ENCODE measurements at places on chromosomes 11 and 22. TPM values are rescaled to one million over a fixed set of nuclear protein-coding genes. Genes with fewer than 3 reads are reported as not detected.

ZNF215 gene
- total RNA-seq = 2.3 TPM

MRGPRF gene
- total RNA-seq = not detected

RFPL1 gene
- total RNA-seq = 0.15 TPM

ACRV1 gene
- not detected for total RNA-seq

BEST1 gene
- total RNA-seq = not detected

CCDC134 gene
- total RNA-seq = 16.4 TPM

CRYBB2 gene
- not detected for total RNA-seq

OSBP2 gene
- 4.1 TPM for total RNA-seq

PTPMT1 gene
- total RNA-seq = 38.0 TPM

POTEH gene
- total RNA-seq = not detected

IGF2 gene
- total RNA-seq = 0.32 TPM

CD248 gene
- 0.32 TPM for total RNA-seq

CXCR5 gene
- 0.51 TPM for total RNA-seq

GSTT2B gene
- 0.44 TPM for total RNA-seq

TMEM258 gene
- 173 TPM for total RNA-seq

OR52N4 gene
- 1.1 TPM for total RNA-seq

RASD2 gene
- not detected for total RNA-seq

PVALB gene
- total RNA-seq = not detected

MISFA gene
- total RNA-seq = 5.3 TPM

OR4A15 gene
- not detected for total RNA-seq

OR8D4 gene
- not detected for total RNA-seq

OLFML1 gene
- total RNA-seq = not detected

LMO1 gene
- not detected for total RNA-seq
